Colonic mucosa (tissue), 4 donors: ENCODE measurements at places on chromosomes 6 and 20.

DNA sequence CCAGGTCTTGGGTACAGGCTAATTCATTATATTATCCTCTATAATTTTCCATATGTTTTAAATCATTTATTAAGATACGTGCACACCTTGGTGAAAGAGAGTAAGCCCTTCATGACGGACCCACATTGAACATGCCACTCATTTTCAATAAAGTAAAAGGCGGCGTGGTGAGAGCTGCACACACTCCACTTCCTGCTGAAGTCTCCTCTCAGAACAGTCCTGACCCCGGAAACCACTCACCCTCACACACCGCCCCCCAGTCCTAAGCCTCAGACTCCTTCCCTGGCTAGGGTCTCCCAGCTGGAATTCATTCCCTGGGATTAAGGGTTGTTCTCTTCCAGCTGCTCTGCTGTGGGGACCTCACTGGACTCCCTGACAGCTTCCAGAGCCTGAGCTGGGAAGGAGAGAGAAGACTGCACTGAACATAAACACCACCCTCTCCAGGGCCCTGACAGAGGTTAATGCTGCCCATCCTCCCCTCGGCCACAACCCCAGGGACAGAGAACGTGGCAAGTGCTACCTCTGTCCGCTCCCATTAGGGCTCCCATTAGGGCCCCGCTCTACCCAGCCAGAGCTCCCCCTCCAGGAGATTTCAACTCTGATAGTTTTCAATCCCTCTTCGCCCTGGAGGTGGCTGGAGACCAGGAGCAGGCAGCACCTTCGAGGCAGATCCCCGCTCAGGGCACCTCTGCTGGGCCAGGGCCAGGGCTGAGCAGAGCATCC is 24.8 kb downstream of the GRM4 start:
- no peak for DNase-seq

- DNase-seq = no peak
Observed at GRCh38 chr6:154123155-154123956, 84.3 kb downstream of the OPRM1 start.

GRCh38 chr20:40785346-40785745 is 96.3 kb upstream of the MAFB start:
- no peak for DNase-seq

DNA sequence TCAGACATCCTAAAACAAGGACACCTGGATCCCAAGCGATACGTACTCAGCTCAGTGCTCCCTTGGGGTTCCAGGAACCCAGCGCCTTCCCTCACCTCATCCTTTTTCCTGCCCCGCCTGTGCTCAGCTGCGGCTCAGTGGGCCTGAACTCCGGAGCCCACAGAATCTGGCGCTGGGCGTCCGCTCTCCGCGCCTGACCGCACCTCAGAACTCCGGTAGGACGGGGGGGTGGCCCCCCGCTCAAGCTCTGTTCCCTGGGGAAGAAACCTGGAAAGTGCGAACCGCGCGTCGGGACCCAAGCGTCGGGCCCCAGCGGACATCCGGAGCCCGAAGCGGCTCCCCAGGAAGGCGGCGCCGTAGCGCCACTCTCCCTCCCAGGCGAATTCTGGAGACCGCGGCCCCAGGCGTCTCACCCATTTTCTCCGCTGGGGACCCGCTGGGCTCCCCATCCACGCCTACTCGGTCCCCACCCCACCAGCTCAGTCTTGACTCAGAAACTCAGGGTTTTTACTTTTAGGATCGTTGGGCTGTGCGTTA is 336 bp upstream of the LY6G5C start:
- DNase-seq = peak; percentile 60

DNA sequence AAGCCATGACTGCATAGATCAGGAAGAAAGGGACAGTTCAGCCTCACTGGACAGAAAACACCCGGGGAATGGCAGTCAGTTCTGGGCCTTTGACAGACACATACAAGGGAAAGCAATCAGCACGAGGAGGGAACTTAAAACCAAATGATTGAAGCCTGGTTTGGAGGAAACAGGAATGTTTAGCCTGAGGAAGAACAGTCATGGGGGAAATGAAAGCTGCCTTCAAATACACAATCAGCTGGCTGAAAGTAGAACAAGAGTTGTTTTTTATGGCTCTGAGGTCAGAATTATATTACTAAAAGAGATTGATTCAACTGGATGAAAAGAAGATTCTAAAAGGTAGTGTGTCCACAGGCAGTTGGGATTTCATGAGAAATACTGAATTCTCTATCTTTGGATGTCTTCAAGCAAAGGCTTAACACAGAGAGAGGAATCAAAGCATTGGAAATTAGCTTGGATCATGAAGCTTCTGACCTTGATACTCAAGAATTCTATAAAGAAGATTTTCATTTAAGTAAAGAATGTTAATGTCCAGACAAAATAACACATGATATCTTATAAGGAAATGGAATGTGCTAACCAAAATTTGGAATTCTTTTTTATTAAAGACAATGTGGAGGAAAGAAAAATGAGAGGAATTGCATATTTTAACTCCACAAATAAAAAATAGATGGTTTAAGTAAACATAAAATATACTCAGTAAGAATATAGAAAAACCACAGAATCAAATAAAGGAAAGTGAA is 216.6 kb downstream of the IBTK start:
- DNase-seq = no peak

- no peak for DNase-seq
Observed at GRCh38 chr6:144528743-144529425, 243.7 kb downstream of the UTRN start.

DNA sequence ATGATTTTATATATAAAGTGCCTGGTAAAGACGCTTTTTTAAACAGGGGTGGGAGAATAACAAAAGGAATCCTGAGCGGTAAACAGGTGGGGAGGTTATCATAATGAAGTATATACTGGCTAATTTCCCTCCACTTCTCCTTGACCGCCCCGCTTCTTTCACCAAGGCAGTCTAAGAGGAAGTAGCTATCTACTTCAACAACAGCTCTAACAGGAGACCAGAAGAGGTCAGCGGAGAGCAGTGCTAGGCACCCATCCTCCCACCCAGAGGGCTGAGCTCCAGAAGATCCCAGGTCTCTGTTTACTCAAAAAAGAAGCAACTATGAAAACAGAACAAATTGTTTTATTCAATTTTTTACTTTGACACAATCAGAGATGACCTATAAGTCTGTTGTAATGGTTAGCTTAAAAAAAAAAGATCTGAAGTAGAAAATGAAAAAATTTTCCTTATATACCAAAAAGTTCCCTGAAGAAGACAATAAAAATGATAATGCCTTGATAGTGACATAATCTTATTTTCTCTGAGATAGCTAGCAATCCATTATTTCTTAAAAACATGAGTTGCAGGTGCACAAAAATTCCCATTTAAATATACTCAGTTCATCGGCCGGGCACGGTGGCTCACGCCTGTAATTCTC is 141.1 kb downstream of the PDSS2 start:
- peak; percentile 55 for DNase-seq

- DNase-seq = no peak
Observed at GRCh38 chr20:41049451-41049850, 20.8 kb downstream of the TOP1 start.

GRCh38 chr6:114007516-114007915 is 36.6 kb upstream of the HDAC2 start:
- DNase-seq = no peak

GRCh38 chr20:62850333-62850974 is 11.2 kb downstream of the TCFL5 start:
- DNase-seq = no peak

DNA sequence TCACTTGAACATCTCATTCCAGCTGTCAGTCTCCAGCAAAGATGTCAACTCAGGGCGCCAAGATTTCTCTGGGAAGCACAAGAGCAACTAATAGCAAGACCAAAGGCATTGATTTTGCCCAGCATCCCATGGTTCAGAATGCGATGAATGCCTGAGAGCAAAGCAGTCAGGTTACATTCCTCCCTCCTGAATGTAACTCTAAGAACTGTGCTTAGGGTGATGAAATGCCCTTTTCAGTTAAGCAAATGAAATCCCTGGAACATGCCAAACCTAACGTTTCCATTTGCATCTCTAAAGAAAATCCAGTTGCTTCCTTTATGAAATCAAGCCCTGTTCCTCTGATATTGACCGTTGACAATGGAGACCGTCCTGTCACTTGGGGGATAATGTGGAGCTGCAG is 224.0 kb upstream of the PLN start:
- no peak for DNase-seq

GRCh38 chr6:39207416-39208222 is 21.7 kb downstream of the KCNK5 start:
- DNase-seq = no peak

DNA sequence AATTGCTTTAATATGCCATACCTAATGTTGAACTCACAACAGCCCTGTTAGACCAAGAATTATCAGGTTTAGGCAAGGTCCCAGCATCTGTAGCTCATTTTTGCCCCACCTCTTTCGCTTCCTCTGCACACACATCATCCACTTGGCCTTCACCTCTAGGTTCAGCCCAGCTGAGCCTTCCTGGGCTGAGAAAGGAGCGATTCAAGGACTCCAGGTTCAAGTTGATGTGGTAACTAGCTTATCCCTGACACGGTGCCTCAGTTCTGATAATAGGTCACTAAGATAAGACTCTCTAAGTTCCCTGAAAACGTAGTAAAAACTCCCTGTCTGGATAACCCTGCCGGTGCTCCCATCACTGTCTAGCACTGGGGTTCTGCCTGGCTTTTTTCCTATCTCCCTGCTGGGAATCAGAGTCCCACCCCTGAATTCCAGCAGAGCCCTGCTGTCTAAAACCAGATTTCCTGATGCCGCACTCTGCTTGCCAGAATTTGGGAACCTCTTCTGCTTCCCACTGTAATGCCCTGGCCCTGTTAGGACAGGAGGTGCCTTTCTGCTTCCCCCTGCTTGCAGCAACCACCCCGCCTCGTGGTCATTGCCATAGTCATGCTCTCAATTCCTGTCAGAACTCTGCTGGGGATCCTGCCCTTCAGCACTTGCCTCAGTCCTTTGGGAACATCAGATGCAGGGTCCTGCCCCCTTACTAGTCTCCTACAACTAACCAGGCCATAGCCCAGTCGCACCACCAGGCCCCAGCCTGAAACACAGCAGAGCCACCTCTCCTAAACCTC is 47.6 kb downstream of the ALDH8A1 start:
- no peak for DNase-seq

DNA sequence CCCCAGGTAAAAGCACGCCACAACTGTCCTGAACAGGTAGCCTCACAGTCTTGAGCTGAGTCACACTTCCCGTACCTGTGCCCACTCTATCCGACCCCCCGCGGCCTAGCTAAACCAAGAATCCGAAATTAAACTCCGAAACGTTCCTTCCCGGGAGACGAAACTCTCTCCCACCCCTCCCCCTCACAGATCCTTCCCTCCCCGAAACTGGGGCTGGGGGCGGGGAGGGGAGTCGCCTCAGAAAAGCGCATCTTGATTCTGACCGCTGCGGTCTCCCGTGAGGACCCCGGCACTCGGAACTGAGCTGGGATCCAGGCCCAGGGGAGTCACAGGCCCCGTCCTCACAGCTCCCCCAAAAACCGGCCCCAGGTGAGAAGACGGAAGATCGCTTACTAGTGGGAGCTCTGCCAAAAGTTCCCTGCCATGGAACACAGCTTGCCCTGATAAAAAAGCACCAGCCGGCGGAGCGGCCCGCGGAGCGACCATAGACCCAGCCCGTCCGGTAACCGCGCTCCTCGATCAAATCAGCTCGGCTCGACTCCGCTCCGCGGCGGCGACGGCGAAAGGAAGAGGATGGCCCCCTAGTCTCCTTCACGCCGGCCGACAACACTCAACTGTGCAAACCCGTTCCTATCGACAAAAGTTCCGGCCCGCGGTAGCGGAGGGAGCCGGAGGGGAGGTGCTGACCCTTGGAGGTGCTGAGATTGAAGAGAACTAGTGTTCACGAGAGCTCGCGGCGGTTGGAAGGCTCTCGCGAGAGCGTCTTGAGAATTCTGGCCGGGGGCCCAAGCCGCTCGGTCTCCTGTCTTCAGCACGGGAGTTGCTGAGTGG is at the start of gene CCNC:
CCNC (minus strand) TSS at position 558 of the 831 bp plus-strand sequence; CDS start at position 425, 133 bp downstream.
- DNase-seq = peak; percentile 92

GRCh38 chr20:20344476-20344875 is 23.4 kb upstream of the INSM1 start:
- no peak for DNase-seq

DNA sequence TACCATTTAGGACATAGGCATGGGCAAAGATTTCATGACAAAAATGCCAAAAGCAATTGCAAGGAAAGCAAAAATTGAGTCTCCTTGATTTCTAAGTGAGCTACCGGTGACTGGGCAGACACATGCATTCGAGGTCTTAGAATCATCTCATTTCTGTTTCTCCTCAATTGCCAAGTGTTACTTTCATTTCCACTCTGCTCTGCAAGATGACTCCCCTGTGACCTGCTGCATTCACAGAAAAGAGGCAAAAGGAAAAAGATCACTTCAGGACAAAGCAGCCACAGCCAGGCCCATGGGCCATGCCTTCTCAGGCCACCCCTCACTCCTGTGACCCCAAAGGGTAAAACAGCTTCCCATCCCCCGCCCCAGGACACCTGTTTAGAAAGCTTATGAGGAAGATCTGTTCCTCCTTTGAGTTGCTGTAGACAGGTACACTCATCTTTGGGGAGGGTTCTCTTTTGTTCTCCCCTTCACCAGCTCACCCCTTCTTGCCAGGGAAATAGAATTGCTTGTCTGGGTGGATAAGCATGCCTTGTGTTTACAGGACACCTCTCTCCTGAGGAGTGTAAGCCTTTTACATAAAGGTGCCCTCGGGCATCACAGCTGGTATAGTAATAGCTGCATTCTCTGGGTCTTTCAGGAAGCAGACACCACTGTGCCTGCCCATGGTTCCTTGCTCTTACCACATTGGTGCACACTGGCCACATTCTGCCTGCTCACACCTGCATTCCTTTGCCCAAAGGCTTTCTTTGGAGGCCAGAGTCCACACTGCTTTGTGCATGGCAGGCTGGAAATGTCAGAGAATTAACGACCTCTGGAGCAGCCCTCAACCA is 105.0 kb downstream of the SLC24A3 start:
- DNase-seq = no peak

GRCh38 chr20:51447097-51447764 is 95.3 kb downstream of the NFATC2 start:
- peak; percentile 40 for DNase-seq

DNA sequence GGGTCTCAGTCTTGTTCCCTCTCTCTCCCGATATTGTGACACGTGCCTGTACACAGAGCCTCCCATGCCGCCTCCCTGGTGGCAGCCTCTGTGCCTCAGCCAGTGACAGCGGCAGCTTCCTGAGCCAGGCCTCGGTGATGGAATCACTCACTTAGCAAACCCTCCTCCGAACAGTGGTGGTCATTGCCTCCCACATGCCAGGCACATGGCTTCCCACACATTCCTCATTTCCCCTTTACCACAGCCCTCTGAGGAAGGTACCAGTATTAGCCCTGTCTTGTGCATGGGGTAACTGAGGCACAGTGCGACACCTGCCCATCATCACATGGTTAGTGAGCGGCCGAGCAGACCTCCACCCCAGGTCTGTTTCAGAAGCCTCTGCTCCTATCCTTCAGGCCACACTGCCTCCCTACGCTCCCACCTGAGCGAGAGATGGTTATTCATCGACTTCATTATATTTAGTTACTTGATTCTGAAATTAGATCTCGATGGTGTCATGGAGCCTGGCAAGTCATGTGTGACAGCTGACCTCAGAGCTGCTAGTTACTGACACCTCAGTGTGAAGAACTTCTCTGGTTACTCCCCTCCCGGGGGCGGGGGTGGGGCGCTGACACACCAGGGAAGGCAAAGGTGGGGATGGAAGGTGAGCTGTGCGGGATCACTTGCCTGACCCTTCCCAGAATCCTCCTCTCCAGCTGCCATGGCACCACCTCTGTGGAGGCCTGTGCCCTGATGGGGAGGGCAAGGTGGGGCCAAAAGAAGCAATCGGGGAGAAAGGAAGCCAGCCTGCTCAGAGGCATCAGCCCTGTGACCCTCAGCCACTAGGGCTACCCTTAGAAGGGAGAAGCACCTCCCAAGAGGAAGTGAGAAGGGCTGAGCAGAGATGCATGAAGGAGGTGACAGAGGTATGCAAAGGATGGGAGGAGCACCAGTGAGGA is 17.9 kb downstream of the MDGA1 start:
- no peak for DNase-seq

GRCh38 chr20:33933469-33933909 is 60.2 kb upstream of the RALY start:
- peak; percentile 66 for DNase-seq
